ENCODE measurements at places on chromosomes 16 and 17.

- no peak for DNase-seq
Measured at GRCh38 chr17:76462556-76463290, 4.7 kb upstream of the AANAT start.

- no peak for DNase-seq
Measured at GRCh38 chr17:64707050-64707591, 45.0 kb upstream of the SMURF2 start.

DNA sequence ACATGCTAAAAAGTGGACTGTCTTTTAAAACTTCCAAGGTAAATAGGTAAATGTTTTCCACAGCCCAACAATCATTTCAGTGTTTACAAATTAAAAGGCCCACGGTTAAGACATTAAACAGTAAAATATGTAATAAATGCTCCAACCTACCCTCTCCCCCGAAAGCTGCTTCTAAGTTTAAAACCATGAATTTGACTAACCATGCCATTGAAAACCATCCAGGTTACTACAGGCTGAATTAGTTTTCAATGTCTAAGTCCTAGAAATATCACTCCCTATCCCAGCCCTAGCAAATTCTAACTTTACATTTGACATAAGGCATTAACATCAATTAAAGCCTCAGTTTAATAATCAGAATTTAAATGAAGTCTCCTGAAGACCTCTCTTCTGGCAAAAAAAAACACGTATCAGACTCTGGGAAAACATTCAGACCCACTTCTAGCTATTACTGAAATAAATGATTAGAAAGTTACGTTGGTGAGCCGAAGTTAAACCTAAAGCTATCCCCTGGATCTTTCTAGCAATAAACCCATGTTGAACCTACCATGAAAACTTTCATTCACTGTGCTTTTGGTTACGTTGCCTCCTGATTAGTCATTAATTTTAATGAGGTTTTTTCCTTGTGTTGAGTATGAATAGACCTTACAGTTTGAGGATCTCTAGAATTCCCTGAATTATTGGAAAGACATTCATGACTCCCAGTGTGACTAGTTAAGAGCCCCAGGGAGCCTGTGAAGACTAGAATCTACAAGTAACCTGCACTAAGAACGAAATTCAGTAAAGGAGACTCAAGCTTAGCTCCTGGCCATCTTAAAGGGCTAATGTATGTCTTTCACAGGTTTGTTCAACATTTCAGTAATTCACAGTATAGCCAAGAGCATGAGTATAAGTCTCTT lies 1.7 kb upstream of the POLG2 start:
- DNase-seq, result no peak

DNA sequence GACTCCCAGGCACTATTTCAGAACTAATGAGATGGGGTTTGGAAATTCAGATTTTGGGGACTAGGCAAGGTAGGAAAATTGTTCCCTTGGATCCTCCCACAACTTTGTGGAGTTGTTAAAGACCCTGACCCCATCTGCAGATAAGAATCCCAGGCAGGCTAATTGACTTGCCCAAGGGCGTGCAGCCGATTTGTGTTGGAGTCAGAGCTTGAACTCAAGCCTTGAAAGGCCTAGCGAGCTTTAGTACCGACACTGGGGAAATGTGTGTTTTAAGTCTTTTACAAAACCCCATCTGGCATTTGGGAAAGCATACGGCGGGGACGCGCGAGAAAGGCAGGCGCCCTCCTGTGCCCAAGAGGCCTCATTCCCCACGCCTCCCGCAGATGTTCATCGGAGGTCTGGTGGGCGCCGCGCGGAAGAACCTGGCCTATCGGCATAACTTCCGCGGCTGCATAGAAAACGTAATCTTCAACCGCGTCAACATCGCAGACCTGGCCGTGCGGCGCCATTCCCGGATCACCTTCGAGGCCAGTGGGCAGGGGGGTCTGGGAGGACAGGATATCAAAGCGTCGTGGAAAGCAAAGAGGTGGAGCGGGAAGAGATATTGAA lies 4.3 kb downstream of the CNTNAP1 start:
- DNase-seq, result no peak

DNA sequence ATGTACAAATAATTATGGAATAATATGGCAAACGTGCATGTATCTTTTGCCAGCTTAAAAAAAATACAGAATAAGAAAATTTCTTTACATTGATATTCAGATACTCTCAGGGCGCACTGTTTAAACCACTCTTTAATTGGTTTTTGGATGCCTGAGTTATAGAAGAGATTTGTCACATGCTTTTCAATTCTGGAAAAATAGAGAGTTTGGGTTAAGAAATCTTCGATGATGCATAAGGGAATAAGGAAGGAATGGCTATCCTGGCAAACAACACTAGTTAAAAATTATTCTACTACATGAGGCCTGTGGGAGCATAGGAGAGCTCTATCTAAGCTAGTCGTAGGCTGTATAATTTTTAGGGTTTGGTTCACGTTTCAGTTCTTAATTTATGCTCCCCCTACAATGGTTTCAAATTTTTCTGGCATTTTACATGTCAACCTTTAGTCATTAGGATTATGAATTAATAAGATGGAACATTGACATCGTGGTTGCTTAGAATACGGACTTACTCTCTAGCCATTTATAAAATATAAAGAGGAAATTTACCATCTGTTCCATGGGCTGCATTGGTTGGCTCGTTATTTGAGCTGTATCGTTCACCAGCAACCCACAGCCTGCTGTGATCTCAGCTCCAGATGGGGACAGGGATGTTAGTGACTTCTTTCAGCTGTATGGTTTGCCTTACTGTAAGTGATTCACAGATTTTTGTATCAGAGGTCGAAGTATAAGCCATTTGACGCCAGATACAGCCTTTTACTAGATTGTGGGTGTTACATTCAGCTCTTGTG lies 15.9 kb downstream of the NARF start:
- no peak for DNase-seq

DNA sequence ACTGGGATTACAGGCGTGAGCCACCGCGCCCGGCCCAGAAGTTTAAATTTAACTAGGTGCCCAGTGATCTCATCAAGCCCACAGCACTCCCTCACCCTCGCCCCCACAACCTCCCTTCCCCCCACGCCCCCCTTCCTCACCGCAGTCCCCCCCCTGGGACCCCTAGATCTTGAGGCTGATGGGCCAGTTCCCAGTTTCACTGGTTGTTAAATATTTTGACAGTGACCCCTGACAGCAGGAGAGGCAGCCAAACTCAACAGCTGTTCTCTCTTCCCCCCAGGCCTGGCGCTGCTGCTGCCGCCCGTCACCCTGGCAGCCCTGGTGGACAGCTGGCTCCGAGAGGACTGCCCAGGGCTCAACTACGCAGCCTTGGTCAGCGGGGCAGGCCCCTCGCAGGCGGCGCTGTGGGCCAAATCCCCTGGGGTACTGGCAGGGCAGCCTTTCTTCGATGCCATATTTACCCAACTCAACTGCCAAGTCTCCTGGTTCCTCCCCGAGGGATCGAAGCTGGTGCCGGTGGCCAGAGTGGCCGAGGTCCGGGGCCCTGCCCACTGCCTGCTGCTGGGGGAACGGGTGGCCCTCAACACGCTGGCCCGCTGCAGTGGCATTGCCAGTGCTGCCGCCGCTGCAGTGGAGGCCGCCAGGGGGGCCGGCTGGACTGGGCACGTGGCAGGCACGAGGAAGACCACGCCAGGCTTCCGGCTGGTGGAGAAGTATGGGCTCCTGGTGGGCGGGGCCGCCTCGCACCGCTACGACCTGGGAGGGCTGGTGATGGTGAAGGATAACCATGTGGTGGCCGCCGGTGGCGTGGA lies 15.6 kb downstream of the QPRT start:
- DNase-seq, result no peak

GRCh38 chr16:19228575-19228974 lies 57.0 kb upstream of the CLEC19A start:
- no peak for DNase-seq

GRCh38 chr17:60102632-60103096 lies 23.9 kb upstream of the HEATR6 start:
- DNase-seq, result no peak

DNA sequence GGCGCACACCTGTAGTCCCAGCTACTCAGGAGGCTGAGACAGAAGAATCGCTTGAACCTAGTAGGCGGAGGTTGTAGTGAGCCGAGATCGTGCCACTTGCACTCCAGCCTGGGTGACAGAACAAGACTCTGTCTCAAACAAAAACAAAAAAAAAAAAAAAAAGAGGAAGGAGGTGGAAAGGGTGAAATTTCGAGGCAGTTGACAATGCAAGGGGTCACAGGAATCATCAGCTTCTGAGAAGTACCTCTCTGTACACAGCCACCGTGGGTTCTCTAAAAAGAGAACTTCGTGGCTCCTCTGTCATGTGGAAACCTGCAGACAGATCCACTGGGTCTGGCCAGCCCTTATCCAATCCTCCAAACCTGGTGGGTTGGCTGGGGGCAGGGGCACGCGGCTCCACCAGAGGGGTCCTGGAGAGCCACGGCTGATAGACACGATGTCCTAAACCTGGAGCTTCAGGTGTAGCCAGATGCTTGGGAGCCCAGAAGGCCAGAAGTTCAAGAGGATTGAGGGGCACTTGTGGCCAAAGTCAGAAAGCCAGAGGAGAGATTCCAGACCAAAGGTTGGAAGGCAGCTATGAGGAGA lies 540 bp upstream of the CD300LF start:
- DNase-seq, result no peak

DNA sequence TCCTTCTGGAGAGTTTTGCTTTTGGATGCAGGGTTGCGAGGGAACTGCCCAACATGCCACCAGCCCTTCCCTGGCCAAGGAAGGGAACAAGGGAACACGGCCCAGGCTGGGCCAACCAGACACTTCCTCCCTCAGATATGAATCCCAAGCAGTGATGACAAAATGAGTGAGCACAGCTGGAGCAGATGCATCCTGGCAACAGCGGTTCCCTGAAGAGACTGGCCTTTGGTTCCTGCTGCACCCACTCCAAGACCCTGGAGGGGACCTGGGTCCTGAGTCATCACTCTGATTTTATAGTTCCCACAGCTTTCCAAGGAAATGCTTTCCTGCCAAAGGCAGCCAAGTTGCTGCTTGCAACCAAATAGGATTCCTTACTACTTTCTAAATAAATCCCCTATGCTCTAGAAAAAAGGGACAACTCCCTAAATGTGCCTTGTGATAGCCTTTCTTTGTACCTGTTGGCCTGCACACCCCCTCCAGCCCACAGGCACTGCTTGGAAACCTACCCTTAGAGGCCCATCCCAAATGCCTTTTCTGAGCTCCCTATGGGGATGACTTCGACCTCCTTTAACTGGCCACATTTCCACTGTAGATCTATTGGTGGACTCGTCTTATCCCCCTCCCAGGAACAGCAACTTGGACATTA lies 5.3 kb downstream of the ST3GAL2 start:
- DNase-seq, result no peak

- no peak for DNase-seq
Measured at GRCh38 chr16:84643674-84644073, 4.6 kb upstream of the KLHL36 start.

DNA sequence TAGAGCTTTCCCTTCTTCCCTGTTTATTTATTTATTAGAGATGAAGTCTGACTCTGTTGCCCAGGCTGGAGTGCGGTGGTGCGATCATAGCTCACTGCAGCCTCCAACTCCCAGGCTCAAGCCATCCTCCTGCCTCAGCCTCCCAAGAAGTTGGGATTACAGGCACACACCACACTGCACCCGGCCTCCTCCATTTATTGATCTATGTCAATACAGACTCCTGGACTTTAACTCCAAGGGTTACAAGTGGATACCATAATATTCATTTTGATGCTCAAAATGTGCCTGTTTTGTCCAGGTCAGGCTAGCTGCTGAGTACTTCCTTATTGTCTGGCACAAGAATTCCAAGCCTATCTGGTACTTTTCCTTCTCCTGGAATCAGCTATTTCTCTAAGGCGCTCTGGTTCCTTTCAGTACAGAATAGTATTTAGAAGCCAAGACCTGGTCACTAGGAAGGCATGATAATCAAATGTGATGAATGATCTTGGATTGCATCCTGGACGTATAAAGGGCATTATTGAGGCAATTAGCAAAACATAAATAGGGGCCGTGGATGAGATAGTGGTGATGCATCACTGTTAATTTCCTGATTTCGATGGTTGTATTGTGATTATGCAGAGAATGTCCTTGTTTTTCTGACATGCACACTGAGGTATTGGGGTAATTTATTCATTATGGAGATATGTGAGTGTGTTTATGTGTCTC lies 21.7 kb downstream of the IL4R start:
- no peak for DNase-seq

DNA sequence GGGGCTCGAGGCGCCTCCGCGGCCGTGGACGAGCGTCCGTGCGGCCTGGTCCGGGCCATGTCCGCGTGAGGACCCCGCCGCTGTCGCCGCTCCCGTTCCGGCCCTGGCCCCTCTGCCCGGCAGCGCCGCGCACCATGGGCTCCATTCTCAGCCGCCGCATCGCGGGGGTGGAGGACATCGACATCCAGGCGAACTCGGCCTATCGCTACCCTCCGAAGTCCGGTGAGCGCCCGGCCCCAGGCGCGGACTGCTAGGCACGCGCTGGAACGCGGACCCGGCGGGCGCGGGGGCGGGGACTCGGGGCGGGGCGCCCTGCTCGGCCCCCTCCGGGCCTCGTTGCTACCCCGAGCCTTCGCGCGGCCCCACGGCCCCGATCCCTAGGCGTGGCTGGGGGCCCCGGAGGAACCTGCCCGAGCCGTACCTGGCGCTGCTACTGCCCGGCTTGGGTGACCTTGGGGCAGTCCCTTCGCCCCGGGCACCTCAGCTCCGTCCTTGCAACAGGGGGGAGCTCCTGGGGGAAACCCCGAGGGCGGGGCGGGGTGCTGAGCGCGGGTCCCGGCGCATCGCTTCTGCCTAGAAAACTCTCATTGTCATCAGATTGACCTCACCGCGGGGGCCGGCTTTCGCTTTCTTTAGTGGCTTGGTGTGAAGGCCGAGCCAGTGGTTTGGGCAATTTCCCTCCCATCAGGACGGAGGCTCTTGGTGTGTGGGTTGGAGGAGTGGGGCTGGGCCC lies 367 bp downstream of the MGRN1 start:
- no peak for DNase-seq

- DNase-seq, result no peak
Measured at GRCh38 chr17:182050-182751, 751 bp upstream of the DOC2B start.

GRCh38 chr16:64240586-64240985 lies 881.3 kb downstream of the CDH11 start:
- no peak for DNase-seq

DNA sequence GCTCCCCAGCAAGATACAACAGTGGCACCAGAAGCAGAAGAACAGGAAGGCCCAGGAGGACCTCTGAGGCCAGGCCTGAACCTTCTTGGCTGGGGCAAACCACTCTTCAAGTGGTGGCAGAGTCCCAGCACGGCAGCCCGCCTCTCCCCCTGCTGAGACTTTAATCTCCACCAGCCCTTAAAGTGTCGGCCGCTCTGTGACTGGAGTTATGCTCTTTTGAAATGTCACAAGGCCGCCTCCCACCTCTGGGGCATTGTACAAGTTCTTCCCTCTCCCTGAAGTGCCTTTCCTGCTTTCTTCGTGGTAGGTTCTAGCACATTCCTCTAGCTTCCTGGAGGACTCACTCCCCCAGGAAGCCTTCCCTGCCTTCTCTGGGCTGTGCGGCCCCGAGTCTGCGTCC lies 11.9 kb downstream of the CES3 start:
- no peak for DNase-seq

GRCh38 chr17:42251115-42251514 lies 25.1 kb downstream of the STAT5B start:
- no peak for DNase-seq

All from SIG-M5 (cell line).